ENCODE measurements at places on chromosomes 16 and 17. TPM values are rescaled to one million over a fixed set of nuclear protein-coding genes. Genes with fewer than 3 reads are reported as not detected.
A peak's percentile ranks its signal among the peaks of the same experiment; 100 is the strongest.

TEX19 gene
- not detected for total RNA-seq

SCNN1G gene
- not detected for total RNA-seq

- peak overlapping the region; percentile 100 for H3K27ac ChIP-seq
- no peaks in the 10 kb centered on the region for H3K27me3 ChIP-seq
- peaks cover 49% of the 10 kb centered on the region for H3K4me1 ChIP-seq
- DNase-seq = no peak
Observed at GRCh38 chr17:75262112-75262606, 480 bp downstream of the MRPS7 start.

DNA sequence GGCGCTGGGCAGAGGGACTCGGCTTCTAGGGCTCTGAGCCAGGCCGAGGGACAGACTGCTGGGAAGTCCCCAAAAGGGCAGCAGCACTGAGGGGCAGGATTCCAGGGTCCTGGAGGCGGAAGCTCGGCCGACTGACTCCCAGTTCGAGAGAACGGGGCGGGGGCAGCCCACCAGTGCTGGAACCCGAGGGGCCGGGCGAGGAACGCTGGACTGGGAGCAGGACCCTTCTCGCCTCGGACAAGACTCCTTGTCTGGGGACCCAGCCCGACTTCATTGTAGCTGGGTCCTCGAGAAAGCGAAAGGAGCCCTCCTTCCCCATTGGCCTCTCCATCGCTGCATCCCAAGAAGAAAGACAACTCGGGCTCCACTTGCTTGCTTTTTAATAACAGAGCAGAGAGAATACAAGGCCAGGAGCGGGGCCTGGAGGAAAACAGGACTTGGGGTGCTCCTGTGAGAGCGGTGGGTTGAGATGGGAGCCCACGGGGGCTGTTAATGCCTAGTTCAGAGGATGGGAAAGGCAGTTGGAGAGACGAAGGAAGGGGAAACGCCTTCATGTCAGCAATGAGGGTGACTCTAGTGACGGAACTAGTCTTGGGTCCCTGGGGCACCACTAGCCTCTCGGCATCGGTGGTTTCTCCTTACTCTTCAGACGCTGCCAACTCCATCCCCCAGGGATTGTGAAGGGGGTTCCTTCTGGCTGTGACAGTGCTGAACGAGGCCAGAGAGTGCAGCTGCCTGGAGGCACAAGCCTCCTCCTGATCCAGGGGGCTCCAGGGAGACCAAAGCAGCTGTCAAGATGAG is 492 bp upstream of the CAMTA2 start:
- H3K36me3 ChIP-seq = peaks cover 26% of the 10 kb centered on the region
- DNase-seq = no peak
- peak overlapping the region; percentile 94 for H3K4me3 ChIP-seq
- H3K4me1 ChIP-seq = peaks cover 47% of the 10 kb centered on the region
- H3K27me3 ChIP-seq = no peaks in the 10 kb centered on the region

GRCh38 chr16:74033441-74033995 is 263.1 kb upstream of the PSMD7 start:
- H3K36me3 ChIP-seq = no peaks in the 10 kb centered on the region
- no peak overlapping the region for H3K4me3 ChIP-seq
- H3K27ac ChIP-seq = no peak overlapping the region
- peaks cover 1% of the 10 kb centered on the region for H3K27me3 ChIP-seq

Measured in HFFc6 (cell line).